ENCODE measurements at places on chromosomes 7 and 10. TPM values are rescaled to one million over a fixed set of nuclear protein-coding genes. Genes with fewer than 3 reads are reported as not detected.
A peak's percentile ranks its signal among the peaks of the same experiment; 100 is the strongest.

DNA sequence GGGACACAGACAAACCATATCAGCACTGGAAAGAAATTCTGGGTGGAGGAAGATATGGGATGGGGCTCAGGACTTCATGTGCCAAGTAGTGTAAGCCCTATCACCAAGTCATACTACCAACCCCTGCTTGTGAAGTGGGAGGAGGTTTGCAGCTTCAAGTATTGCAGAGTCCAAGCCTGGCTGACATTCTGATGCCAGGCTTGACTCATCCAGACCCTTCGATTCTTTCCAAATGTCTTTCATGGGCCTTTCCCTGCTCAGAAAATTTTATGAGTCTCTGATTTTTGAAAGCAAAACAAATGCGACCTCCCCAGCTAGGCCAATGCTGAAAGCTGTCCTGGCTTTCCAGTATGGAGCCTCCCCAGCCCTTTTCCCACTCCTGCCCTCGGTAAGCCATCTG is 45.1 kb upstream of the SMNDC1 start:
- no peaks in the 10 kb centered on the region for H3K36me3 ChIP-seq
- no peak for DNase-seq
- H3K27ac ChIP-seq, result no peak overlapping the region
- no peak overlapping the region for H3K4me3 ChIP-seq

The SLC16A12 gene
- not detected for total RNA-seq

The AP1S1 gene
- 130 TPM for total RNA-seq

GRCh38 chr10:79009145-79009544 is 59.6 kb upstream of the ZMIZ1 start:
- H3K27ac ChIP-seq, result no peak overlapping the region
- H3K27me3 ChIP-seq, result no peaks in the 10 kb centered on the region
- H3K36me3 ChIP-seq, result no peaks in the 10 kb centered on the region
- DNase-seq, result no peak
- H3K4me1 ChIP-seq, result no peaks in the 10 kb centered on the region
- no peak overlapping the region for H3K4me3 ChIP-seq

The MCM10 gene
- 43.1 TPM for total RNA-seq

DNA sequence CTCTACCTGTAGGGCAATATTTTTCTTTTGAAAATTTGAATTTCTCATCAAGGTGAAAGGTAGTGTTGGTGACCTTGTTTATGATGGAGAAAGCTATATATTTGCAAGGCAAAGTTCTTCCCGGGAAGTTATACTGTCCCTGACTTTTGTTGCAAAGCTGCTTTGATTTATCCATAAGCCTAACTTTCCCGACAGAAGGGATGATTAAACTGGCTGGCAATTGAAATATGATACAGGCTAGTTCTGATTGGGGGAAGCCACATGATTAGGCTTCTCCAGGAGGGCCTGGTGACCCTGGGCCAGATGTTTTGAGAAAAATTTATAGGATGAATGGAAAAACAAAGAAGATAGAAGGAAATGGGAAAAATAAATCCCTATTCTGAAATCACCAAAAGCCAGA is 215.5 kb downstream of the ACTR3B start:
- peaks cover 31% of the 10 kb centered on the region for H3K27me3 ChIP-seq
- H3K36me3 ChIP-seq, result no peaks in the 10 kb centered on the region
- H3K4me3 ChIP-seq, result no peak overlapping the region
- no peak overlapping the region for H3K27ac ChIP-seq
- H3K4me1 ChIP-seq, result no peaks in the 10 kb centered on the region

The NEUROD6 gene
- total RNA-seq, result not detected

GRCh38 chr7:47216439-47216838 is 365.5 kb downstream of the TNS3 start:
- no peak overlapping the region for H3K4me3 ChIP-seq
- no peak overlapping the region for H3K27ac ChIP-seq
- no peaks in the 10 kb centered on the region for H3K27me3 ChIP-seq
- DNase-seq, result no peak
- no peaks in the 10 kb centered on the region for H3K36me3 ChIP-seq

DNA sequence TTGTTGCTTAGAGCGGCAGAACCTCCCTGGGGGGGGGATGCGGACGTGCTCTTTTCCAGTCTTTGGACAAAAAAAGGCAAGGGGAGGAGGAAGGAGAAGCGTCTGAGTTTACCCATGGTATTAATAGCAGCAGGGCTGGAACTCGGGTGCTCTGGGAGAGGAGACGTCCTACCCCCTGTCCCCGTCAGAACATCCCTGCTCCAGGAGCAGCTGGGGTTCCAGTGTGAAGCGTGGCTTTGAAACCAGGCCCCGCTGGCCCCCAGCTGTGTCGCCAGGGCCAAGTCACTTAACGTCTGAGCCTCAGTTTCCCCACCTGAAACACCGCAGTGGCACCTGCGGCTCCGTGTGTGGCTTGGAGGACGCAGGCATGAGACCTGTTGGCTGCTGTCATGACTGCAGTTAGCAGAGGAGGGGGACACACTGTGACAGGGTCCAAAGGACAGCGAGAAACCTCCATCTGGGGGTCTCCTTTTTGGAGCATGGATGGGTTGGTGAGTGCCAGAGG is 1.4 kb downstream of the AMZ1 start:
- H3K27ac ChIP-seq, result no peak overlapping the region
- H3K27me3 ChIP-seq, result no peaks in the 10 kb centered on the region
- no peak for DNase-seq
- H3K36me3 ChIP-seq, result no peaks in the 10 kb centered on the region
- peaks cover 10% of the 10 kb centered on the region for H3K4me1 ChIP-seq

- peaks cover 2% of the 10 kb centered on the region for H3K4me1 ChIP-seq
- no peaks in the 10 kb centered on the region for H3K36me3 ChIP-seq
- no peak for DNase-seq
- no peaks in the 10 kb centered on the region for H3K27me3 ChIP-seq
Observed at GRCh38 chr7:47757921-47758411, 176.1 kb upstream of the TNS3 start.

DNA sequence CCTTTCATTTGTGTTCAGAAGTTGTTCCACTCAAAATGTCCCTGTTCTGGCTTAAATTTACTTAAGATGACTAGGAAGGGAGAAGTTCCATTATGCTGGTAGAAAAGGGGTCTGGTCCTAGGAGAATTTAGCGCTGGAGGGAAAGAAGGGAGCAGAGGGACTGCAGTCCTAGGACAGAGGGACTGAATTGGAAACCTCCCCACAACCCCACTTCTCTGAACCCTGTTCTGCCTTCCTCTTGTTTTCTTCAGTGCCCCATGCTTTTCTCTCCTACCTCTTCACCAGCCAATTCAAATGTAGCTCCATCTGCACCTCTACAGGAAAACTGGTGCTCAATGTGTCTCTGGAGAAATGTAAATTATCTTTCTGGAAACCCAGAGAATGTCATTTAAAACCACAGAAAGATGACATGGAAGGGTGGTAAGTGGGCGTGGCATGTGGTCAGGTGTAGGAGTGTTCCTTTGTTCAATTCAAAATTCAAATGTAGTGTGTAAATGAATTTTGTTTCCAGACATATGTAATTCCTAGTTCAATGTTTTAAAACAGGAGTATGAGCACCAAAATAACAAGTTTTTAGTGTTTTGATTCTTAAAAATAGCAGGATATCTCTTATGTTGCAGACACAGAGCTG is 24.0 kb upstream of the RHOBTB1 start:
- H3K36me3 ChIP-seq, result no peaks in the 10 kb centered on the region
- no peak overlapping the region for H3K4me3 ChIP-seq
- H3K27ac ChIP-seq, result no peak overlapping the region
- H3K4me1 ChIP-seq, result no peaks in the 10 kb centered on the region
- H3K27me3 ChIP-seq, result no peaks in the 10 kb centered on the region
- DNase-seq, result no peak

- no peak overlapping the region for H3K27ac ChIP-seq
- no peaks in the 10 kb centered on the region for H3K36me3 ChIP-seq
- peaks cover 11% of the 10 kb centered on the region for H3K4me1 ChIP-seq
- peak; percentile 39 for DNase-seq
- H3K27me3 ChIP-seq, result peaks cover 8% of the 10 kb centered on the region
Observed at GRCh38 chr7:132065193-132065988, 509.0 kb upstream of the PODXL start.

DNA sequence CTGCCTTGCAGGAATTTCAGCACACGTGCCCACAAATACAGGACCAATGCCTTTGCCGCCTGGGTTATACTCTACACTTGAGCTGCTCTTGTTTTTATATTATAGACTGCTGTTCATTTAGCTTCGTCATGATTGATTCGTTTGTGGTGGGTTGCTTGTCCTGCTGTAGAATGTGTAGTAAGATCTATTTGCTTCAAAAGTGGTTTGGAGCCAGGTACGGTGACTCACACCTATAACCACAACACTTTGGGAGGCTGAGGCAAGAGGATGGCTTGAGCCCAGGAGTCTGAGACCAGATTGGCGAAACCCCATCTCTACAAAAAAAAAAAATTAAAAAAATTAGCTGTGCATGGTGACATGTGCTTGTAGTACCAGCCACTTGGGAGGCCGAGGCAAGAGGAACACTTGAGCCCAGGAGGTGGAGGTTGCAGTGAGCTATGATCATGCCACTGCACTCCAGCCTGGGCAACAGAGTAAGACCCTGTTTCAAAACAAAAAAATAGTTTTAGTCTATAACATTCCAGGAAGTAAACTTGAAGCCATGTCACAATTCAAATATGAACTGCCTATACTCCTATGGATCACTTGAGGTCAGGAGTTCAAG is 9.0 kb upstream of the RHBDD2 start:
- no peak for DNase-seq
- no peaks in the 10 kb centered on the region for H3K36me3 ChIP-seq
- H3K27ac ChIP-seq, result no peak overlapping the region
- no peak overlapping the region for H3K4me3 ChIP-seq

The KCND2 gene
- total RNA-seq, result 0.05 TPM

The A1CF gene
- total RNA-seq, result 0.30 TPM

DNA sequence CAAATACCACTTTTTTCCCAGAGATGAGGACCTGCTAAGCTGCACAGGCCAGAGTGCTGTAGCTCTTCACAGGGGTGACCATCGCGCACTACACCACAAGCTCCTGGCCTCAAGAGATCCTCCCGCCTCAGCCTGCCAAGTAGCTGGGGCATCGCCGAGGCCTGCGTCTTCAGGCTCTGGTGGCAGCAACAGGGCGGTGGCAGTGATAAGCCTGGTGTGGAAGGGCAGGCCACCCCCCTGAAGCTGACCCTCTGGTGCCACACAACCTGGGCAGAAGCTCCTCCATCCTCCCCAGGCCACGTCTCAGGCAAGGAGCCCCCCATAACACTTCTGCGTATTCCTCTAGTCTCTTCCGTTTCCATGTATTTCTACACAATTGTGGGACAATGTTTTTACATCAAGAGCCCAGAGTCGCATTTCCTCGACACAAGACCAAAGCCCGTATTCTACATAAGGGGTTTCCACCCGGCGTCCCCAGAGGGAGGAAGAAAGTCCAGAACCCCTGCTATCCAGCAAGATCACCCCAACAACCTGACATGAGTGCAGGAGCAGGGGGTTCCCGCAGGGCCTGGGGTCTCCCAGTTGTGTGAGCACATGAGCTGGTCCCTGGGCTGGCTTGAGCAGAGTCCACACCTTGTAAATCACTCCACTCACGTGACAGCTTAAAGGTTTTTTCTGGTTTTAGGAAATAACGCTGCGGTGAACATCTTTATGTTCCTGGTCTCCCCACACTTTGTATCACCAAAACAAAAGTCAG is 37.6 kb upstream of the NCAPG2 start:
- H3K36me3 ChIP-seq, result peaks cover 36% of the 10 kb centered on the region
- DNase-seq, result no peak
- H3K4me1 ChIP-seq, result no peaks in the 10 kb centered on the region
- H3K4me3 ChIP-seq, result no peak overlapping the region

- no peaks in the 10 kb centered on the region for H3K4me1 ChIP-seq
- DNase-seq, result no peak
- H3K27ac ChIP-seq, result no peak overlapping the region
Observed at GRCh38 chr10:61099756-61100155, 155.8 kb upstream of the RHOBTB1 start.

The MYL10 gene
- not detected for total RNA-seq

The WASHC2C gene
- total RNA-seq, result 21.9 TPM

DNA sequence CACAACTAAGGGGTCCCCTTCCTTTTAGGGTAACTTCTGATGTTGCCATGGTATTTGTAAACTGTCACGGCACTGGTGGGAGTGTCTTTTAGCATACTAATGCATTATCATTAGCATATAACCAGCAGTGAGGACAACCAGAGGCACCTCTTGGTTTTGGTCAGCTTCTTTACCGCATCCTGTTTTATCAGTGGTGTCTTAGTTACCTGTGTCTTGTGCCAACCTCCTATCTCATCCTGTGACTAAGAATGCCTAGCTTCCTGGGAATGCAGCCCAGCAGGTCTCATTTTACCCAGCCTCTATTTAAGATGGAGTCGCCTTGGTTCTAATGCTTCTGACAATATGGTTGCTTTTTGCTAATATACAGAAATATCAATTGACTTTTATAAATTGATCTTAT is 54.9 kb downstream of the AHCYL2 start:
- DNase-seq, result no peak
- H3K4me3 ChIP-seq, result no peak overlapping the region
- H3K27me3 ChIP-seq, result no peaks in the 10 kb centered on the region
- peaks cover 7% of the 10 kb centered on the region for H3K4me1 ChIP-seq

DNA sequence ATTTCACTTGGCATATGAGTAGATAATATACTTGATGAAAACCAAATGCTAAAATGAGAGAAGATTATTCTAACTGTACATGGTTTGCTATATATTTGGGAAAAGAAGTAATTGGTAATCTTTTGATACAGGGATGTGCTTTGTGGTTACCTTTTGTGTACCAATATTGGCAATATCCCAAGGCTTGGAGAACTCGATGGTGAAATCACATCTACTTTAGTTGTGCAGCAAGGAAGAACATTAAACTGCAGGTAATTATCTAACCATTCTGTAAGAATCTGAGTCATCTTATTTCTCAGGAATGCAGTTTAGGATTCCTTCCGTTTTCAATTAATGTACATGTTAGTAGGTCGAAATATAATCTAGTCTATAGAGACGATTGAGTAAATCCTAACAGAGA is 64.1 kb downstream of the SRI start:
- DNase-seq, result no peak
- no peaks in the 10 kb centered on the region for H3K36me3 ChIP-seq
- H3K4me1 ChIP-seq, result no peaks in the 10 kb centered on the region
- H3K27ac ChIP-seq, result no peak overlapping the region
- H3K27me3 ChIP-seq, result no peaks in the 10 kb centered on the region

The CRHR2 gene
- total RNA-seq, result not detected

The UBTD1 gene
- total RNA-seq, result 12.8 TPM

Measured in HCT116 (cell line).